ENCODE measurements at places on chromosomes 16 and 17.
A peak's percentile ranks its signal among the peaks of the same experiment; 100 is the strongest.

- peak; percentile 71 for DNase-seq
Measured at GRCh38 chr17:78789663-78790181, 7.6 kb upstream of the CYTH1 start.

DNA sequence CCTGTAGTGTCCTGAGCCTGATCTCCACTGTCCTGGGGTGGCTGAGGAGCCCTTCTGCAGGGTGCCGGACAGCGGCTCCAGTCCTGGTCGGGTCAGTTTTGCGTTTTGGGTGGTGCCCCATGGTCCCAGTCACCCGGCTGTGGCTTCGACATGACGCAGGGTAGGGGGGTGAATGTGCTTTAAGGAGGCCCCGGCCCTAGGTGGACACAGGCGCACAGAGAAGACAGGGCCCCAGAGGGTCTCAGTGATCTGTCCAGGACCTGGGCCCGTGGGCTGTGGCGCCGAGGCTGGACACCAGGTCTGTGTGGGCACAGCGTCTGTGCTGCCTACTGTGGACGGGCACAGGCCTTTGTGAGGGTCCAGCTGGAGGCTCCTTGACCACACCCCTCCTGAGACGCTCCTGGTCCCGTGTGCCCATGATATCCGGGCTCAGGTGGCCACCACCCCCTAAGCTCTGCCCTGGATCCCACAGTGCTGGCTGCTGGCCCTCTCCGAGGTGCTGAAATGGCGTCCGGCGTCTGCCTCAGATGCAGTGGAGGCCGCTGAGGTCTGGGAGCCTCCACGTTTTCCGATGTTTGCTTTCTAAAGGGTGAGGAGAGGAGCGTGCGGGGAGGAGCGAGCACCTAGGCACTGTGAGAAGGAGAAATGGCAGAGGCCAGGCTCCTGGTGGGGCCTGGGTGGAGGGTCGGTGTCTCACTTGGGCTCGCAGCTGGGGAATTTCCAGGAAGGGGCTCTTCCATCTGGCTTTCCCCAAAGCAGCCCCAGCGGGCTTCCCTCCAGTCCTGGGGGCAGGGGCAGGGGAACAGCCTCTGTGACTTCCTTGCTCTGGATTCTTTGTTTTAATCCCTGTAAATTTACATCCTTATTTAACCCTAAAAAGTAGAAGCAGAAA lies 56.1 kb upstream of the ACSF3 start:
- DNase-seq, result peak; percentile 63

- DNase-seq, result no peak
Measured at GRCh38 chr16:57373117-57373947, 1.0 kb downstream of the CX3CL1 start.

DNA sequence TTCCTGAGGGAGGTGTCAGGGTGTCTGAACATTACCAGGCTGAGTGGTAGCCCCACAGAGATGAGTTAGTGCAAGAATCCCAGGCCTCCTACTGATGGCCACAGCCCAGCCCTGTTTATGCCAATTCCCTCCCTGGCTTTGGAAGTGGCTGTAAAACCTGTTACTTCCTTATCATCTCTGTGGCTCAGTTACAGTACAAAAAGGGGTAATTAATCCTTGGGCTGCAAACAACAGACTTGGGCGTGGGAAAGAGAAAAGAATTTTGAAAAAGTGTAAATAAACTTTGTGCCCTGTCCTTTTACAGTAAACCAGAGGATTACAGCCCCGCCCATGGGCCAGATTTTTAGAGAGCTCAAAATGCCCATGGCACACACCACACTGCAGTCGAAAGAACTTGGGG lies 73.1 kb upstream of the AXIN2 start:
- DNase-seq, result no peak

DNA sequence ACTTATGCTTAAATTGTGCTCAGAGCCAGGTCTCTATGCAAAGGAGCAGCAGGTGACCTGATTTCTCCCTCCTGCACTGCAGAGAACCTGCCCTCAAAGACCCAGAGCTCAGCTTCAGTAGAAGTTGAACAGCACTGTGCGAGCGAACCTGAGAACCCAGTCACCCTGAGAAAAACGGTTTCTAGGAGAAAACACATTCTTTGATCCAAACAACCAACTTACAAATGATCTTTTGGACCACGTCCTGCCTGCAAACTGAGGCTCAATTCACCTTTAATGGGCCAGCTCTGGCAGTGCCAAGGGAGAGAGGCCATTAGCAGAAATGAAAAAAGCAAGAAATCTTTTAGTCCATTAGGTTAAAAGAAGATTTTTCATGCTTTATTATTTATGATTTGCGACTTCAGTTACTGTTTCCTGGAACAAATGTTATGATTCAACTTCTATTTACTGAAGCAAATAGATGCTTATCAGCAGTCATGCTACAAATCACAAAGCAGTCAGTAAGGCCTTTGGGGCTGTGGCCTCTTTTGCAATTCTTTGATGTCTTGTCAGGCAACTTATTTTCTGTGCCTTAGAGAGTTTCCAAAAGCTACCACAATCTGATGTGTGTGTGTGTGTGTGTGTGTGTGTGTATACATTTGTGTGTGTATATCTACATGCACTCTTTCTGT lies 65.7 kb upstream of the LRRC37A3 start:
- DNase-seq, result no peak

GRCh38 chr17:418421-418751 lies 65.8 kb upstream of the RPH3AL start:
- DNase-seq, result no peak

DNA sequence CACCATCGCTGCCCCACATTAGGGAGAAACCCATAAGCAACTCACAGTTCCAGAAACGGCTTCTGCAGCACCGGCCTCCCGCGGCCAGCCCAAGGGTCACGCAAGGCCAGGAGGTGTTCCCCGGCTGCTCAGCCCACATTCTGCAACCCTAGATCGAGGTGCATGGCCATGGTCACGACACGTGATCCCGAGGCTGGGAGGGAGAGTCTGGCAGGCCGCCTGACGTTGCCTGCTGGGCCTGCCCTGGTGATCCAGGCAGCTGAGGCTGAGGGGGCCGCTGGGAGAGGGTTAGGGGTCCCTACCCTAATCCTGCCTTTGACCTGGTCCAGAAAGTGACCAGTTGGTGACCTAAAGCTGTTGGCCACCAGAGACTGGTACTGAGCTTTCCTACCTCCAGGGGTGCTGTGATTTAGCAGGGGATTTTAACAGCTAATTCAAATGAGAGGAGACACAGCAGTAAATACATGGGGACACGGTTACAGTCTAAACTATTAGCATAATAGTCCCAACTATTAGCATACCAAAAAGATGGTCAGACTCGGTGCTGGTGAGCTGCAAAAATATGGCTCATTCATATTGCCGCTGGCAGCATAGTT lies 97.4 kb upstream of the CIBAR2 start:
- DNase-seq, result no peak

DNA sequence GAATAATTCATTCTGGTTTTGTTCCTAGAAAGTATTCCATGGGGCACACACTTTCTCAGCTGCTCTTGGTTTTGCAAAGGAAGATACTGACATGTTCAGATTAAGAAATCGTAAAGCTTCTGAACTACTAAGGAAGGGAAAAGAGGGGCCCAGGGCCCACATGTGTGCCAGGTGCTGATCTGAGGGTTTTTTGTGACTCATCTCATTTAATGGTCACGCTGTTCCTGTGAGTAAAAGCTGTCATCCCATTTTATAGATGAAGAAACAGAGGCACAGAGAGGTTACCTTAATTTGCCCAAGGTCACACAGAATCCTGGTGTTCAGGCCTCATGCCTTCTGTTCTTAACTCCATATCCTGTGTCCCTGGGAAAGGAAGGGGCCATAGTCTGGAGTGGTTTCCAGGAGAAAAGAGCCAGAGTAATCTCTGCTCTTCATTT lies 113.2 kb downstream of the MSI2 start:
- no peak for DNase-seq

DNA sequence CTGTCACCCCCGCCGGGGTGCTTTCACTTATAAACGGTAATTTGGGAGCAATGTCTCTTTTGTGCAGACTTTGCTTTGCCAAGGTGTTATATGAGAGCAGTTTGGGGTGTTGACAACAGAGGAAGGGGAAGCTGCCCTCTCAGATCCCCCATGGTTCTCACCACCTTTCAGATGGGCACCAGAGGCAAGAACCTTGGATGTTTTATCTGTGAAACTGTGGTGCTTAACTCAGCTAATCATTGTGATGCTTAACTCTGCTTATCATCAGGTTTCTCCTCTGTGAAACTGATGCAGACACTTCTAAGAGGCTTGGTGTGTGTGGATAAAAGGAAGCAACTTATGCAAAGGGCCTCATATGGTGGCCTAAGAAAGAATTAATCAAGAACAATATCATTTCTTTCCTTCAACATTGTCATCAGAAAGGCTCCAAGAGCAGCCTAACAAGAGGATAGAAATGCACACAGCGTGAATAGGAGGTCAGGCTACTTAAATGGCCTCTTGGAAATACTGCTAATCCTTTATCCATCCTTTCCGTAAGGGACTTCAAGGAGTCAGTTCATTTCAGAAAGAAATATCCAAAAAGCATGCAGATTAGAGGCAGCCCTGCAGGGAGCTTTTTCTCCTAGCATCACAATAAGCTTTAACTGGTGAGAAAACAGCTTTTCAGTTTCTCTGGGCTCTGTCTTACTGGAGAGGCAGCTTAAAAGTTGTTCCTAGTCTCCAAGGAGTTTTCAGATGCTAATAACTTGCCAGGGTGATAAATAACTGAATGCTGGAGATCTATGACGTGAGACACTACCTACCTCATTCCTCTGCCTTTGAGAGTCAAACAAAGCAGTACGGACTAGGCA lies 55.1 kb upstream of the CLEC3A start:
- no peak for DNase-seq

DNA sequence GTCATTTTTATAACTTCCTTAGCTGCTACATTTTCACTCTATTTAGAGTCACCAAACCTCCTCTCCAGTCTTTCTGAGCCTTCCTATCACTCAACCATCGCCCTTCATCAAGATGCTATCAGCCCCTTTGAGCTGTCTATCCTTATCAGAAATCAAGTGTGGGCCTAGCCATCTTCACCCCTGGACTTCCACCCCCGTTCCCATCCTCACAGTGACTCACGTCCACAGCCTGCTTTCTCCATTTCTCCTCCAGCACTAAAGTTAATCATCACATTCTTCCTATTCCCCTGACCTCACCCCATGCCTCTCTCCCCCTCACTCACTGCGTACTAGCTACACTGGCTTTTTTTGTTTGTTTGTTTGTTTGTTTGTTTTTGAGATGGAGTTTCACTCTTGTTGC lies 2.4 kb upstream of the TEKT3 start:
- peak; percentile 77 for DNase-seq

DNA sequence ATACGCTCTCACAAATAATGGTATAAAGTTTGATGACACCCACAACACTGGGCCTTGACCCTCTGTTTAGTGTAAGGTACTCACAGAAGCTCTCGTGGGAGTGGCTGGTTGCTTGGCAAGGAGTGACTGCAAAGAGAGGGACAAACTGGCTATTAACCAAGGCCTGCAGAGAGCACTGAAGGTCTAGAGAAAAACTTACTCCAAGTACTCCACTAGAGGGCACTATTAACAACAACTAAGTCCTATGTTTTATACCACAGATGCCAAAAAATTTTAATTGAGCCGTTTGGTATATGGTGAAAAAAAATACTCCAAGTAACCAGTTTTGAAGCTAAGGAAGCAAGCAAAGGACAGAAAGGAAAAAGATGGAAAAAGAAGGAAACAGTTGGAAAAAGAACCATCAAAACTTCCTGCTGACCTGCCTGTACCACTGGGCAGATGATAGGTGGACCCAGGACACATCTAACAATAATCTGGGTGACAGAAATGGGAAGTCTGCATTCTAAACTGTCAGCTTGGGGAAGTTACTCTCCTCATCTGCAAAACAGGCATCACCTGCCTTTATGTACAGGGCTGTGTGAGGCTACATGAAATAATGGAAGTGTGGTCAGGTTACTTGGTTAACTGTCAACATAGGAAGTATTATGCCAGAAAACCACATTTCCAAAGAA lies 23.2 kb downstream of the DYNC1LI2 start:
- peak; percentile 82 for DNase-seq

- no peak for DNase-seq
Measured at GRCh38 chr16:11835891-11836649, 15.3 kb downstream of the RSL1D1 start.

- peak; percentile 36 for DNase-seq
Measured at GRCh38 chr17:70314096-70314495, 144.8 kb downstream of the KCNJ2 start.

GRCh38 chr16:212999-213398 lies 16.2 kb downstream of the LUC7L start:
- DNase-seq, result no peak

GRCh38 chr16:24975428-24975889 lies 39.7 kb downstream of the ARHGAP17 start:
- no peak for DNase-seq

DNA sequence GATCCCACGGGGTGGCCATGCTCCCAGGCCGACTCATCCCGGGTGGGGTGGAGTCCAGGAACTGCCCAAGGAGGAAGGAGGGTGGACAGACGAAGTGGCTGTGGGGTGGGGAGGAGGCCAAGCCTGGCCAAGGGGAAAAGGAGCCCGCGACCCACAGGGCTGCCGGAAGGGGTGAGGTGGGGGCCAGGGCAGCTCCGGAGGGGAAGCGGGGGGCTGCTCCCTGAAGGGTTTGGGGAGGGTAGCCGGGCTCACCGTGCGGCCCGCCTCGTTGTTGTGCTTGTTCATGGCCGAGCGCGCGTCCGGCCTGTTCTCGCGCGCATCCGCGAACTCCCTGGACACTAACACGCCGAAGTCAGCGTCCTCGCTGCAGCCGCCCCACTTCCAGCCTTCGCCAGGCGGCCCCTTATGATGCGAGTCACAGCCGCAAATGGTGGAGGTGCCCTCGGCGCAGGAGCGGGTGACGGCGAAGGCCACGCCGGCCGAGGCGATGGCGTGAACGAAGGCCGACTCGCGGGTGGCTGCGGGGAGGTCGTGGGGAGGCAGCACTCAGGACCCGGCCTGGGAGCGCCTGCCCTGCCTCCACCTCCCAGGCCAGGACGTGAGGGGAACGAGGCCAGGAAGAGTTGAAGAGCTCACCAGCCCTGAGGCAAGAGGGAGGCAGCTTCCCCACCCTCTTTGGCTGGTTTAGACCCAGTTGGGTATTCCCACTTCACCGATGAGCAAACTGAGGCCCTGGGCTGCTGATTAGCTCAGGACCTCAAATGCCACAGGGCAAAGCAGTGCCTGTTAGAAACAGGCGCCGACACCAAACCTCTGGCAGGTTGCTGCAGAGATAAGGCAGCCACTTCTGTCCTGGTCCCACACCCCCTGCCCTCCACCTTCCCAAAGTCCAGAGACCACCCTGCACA lies 48.7 kb downstream of the WNT3 start:
- DNase-seq, result peak; percentile 29

GRCh38 chr17:77688369-77688768 lies 270.1 kb upstream of the TNRC6C start:
- DNase-seq, result no peak

- peak; percentile 45 for DNase-seq
Measured at GRCh38 chr17:8611137-8611536, 19.4 kb downstream of the MYH10 start.

GRCh38 chr17:57945996-57946797 lies 9.0 kb downstream of the CUEDC1 start:
- peak; percentile 68 for DNase-seq

GRCh38 chr16:84232969-84233368 lies 6.8 kb downstream of the KCNG4 start:
- no peak for DNase-seq

DNA sequence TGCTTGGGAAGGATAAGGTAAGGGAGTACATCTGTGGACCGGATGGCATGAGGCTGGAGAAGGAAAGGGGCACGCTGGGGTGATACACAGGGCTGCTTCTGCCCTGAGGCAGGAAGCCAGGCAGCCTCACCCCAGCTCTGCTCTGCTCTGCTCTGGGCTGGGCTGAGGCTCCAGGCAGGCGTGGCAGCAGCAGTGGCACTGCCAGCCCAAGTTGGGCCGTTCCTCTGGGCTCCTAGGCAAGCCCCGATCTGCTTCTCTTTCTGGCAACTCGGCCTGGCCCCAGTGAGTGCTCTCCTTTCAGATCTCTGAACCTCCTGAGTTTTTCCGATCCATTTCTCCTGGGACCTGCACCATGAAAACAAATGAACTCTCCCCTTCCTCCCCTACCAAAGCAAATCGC lies 44.9 kb downstream of the VAC14 start:
- no peak for DNase-seq
